Spleen (tissue), 13 donors: ENCODE measurements at places on chromosomes 5 and 9. TPM values are rescaled to one million over a fixed set of nuclear protein-coding genes. Genes with fewer than 3 reads are reported as not detected.
A peak's percentile ranks its signal among the peaks of the same experiment; 100 is the strongest.

DNA sequence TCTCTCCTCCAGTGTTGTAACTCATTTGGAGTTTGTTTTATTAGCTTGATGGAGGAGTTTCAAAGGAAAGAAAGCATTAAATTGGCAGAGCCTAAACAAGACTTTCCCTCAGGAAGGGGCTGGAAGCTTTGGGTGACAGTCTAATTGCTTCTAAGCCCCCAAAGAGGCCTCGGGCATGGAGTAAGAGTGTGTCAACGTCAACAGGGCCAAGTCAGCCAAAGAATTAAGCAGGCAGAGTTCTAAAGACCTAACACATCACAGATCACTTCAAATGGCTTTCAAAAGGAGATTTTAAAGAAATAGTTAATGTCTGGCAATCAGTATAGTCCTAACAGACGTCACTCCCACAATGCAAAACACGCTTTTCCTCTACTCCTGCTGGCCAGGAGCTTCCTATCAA lies 234.5 kb downstream of the EFNA5 start:
- H3K36me3 ChIP-seq: no peaks in the 10 kb centered on the region
- H3K27ac ChIP-seq: no peak overlapping the region
- DNase-seq: no peak
- no peaks in the 10 kb centered on the region for H3K27me3 ChIP-seq
- H3K4me3 ChIP-seq: no peak overlapping the region
- H3K4me1 ChIP-seq: no peaks in the 10 kb centered on the region

GRCh38 chr5:109866051-109866450 lies 176.3 kb downstream of the MAN2A1 start:
- DNase-seq: no peak
- H3K36me3 ChIP-seq: peaks cover 26% of the 10 kb centered on the region
- no peak overlapping the region for H3K27ac ChIP-seq
- peaks cover 6% of the 10 kb centered on the region for H3K4me1 ChIP-seq
- no peak overlapping the region for H3K4me3 ChIP-seq

GRCh38 chr9:40911647-40912046 lies 216.8 kb downstream of the FOXD4L6 start:
- no peaks in the 10 kb centered on the region for H3K4me1 ChIP-seq
- no peaks in the 10 kb centered on the region for H3K27me3 ChIP-seq
- no peaks in the 10 kb centered on the region for H3K36me3 ChIP-seq
- no peak overlapping the region for H3K4me3 ChIP-seq
- H3K27ac ChIP-seq: no peak overlapping the region

GRCh38 chr9:113289091-113289490 lies 13.6 kb downstream of the PRPF4 start:
- DNase-seq: no peak
- H3K4me3 ChIP-seq: no peak overlapping the region
- no peaks in the 10 kb centered on the region for H3K27me3 ChIP-seq
- no peaks in the 10 kb centered on the region for H3K4me1 ChIP-seq

KIF27 gene
- 9.1 TPM for total RNA-seq

KIAA1191 gene
- 86.6 TPM for total RNA-seq

DNA sequence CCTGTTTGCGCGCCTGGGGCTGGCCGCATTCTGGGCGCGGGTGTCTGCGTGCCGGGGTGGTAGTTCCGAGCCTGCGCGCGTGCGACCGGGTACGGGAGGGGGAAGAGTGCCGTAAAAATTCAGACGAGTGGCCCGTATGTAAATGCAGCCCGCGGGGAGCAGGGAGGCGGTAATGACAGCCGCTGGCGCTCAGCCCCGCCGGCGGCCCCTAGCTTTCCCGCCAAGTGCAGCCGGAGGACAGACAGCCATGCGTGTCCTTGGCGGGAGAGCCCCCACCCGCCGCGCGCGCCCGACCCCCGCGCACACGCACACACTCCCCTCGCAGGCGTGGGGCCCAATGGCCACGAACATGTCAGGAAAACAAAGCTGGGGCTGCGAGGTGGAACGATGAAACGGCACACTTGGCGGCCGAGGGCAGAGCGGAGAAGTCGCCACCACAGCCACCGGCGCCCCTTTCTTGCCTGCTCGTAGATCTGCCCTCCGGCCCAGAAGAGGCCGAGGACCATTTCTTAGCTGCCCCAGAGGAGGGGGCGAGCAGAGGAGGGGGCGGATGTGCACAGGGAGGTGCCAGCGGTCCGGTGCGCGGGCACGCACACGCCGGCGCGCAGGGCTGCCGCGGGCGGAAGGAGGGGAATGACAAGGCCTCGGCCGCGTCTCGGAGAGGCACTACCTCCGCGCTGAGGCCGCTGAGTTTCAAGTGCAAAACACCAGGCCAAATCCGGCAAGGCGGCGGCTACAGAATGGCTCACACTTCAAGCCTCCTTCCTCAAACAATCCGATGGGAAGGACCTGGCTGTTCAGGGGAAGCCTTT lies 208.4 kb downstream of the MEF2C start:
- no peaks in the 10 kb centered on the region for H3K36me3 ChIP-seq
- peak; percentile 84 for DNase-seq
- peaks cover 9% of the 10 kb centered on the region for H3K4me1 ChIP-seq

DNA sequence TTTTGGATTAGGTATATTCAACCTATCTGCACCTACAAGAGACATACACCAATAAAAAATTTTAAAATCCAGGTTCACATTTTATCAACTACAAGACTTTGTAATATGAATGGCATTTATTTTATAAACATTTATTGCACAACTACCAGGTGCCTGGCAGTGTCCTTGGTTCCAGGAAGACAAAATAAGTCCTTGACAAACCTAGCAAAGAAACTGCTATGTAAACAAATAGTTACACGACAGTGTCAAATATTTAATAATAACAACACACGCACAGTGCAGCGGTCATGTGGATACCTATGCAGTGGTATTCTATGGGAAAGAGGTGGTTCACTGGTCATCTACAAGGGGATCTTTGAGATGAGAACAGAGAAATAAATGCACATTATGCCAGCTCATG lies 120.7 kb downstream of the MYO10 start:
- no peak overlapping the region for H3K4me3 ChIP-seq
- DNase-seq: no peak
- H3K27ac ChIP-seq: peak overlapping the region; percentile 21
- H3K4me1 ChIP-seq: peaks cover 24% of the 10 kb centered on the region
- no peaks in the 10 kb centered on the region for H3K27me3 ChIP-seq

NUTM2F gene
- total RNA-seq: not detected

DNA sequence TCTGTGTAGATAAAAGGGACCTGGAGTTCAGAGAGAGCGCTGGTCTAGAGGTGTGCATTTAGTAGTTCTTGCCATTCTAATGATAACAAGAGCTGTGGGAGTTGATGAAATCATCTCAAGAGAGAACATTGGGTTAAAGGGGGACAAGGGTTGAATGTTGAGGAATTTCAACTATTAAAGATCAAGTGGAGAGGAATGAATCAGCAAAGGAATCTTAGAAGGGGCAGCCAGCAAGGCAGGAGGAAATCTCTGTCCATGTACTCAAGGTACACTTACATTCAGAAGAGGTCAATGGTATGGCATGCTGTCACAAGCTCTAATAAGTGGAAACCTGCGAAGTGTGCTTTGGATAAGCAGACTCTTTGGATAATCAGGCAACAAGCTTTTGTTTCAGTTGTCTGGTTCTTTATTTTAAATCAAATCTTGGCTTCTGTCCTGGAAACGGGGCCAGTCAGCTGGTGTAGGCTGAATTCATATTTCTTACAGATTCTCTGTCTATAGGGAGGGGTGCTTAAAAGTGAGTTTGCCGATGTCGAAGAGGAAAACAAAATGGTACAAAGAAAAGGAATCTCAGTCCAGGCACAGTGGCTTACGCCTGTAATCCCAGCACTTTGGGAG lies 320.5 kb upstream of the CD180 start:
- H3K4me3 ChIP-seq: no peak overlapping the region
- no peaks in the 10 kb centered on the region for H3K36me3 ChIP-seq
- no peak for DNase-seq
- H3K4me1 ChIP-seq: no peaks in the 10 kb centered on the region
- no peak overlapping the region for H3K27ac ChIP-seq
- no peaks in the 10 kb centered on the region for H3K27me3 ChIP-seq

DNA sequence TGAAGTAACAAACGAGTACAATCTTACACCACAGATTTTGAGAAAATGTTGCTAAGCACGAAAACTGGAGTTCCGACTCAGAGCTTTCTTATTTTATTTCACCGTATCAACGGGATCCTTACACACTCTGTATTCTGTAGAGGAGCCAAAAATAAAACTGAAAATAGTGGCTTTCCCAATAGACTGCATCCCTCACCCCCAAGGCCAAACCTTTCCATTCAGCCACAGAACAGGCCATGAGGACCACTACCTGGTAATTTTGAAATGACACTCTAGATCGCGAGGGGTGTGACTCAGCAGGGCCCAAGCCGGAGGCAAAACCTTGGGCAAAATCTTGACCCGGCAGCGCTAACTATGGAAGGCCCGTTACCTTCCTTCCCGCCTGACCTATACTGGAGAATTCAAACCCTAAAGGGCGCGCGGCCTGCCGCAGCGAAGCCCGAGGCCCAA lies 432 bp downstream of the HSPA9 start:
- peaks cover 52% of the 10 kb centered on the region for H3K4me1 ChIP-seq
- H3K27ac ChIP-seq: peak overlapping the region; percentile 99
- H3K27me3 ChIP-seq: no peaks in the 10 kb centered on the region
- DNase-seq: no peak
- peaks cover 38% of the 10 kb centered on the region for H3K36me3 ChIP-seq

GRCh38 chr5:96093890-96094381 lies 132.3 kb upstream of the ELL2 start:
- no peak overlapping the region for H3K27ac ChIP-seq
- DNase-seq: no peak
- no peak overlapping the region for H3K4me3 ChIP-seq
- H3K27me3 ChIP-seq: no peaks in the 10 kb centered on the region
- no peaks in the 10 kb centered on the region for H3K4me1 ChIP-seq

DNA sequence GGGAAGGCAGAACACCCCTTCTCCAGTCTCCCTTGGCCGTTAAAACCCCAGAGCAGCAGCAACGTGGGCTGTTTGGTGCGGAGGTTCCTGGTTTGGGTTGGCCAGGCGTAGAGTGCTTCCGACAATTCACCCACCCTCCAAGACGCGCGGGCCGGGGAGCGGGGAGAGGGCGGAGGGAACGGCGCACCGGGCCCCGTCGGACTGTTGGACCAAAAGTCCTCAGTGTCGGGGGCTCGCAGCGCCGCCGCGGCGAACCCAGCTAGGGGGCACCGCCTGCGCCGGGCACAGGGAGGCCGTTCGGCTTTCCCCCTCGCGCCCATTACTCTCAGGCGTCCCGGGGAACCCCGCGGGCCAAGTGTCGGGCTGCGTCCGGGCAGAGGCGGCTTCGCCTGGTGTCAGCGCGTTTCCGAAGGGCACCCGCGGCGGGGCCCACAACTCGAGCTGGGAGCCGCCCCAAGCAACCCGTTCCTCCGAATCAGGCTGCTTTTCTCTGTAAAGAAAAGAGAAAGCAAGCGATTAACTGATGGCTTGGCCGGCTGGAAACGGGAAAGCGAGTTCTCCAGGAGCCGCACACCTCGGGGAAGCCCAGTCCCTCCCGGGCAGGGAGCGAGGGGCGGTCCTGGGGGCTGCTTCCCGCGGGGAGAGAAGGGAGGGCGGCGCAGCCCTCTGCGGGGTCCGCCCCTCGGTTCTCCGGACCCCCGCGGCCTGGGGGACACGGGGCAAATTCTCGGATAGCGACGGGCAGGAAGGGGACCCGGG lies 145.5 kb downstream of the ERCC6L2 start:
- DNase-seq: peak; percentile 86
- H3K27ac ChIP-seq: peak overlapping the region; percentile 82
- H3K4me3 ChIP-seq: peak overlapping the region; percentile 69
- H3K4me1 ChIP-seq: peaks cover 46% of the 10 kb centered on the region
- H3K27me3 ChIP-seq: peaks cover 33% of the 10 kb centered on the region
- no peaks in the 10 kb centered on the region for H3K36me3 ChIP-seq

DNA sequence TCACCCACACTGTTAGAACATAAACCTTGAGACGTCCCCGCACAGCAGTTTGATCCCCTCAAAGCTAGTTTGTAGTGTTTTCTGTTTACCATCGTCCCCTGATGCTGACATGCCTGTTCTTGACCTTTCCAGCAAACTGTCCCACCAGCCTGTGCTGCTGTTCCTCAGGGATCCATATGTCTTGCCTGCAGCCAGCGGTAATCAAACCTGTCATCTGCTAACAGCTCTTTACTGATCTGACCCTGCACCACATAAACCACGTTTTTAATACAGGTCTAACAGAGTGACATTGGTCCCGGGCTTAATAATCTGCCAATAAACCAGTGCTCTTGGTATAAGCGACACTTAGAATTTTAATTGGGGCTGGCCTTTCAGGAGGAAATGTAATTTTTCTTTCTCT lies 34.7 kb downstream of the PPIC start:
- H3K4me3 ChIP-seq: no peak overlapping the region
- no peaks in the 10 kb centered on the region for H3K36me3 ChIP-seq
- H3K27me3 ChIP-seq: no peaks in the 10 kb centered on the region
- no peak for DNase-seq
- no peak overlapping the region for H3K27ac ChIP-seq

DNA sequence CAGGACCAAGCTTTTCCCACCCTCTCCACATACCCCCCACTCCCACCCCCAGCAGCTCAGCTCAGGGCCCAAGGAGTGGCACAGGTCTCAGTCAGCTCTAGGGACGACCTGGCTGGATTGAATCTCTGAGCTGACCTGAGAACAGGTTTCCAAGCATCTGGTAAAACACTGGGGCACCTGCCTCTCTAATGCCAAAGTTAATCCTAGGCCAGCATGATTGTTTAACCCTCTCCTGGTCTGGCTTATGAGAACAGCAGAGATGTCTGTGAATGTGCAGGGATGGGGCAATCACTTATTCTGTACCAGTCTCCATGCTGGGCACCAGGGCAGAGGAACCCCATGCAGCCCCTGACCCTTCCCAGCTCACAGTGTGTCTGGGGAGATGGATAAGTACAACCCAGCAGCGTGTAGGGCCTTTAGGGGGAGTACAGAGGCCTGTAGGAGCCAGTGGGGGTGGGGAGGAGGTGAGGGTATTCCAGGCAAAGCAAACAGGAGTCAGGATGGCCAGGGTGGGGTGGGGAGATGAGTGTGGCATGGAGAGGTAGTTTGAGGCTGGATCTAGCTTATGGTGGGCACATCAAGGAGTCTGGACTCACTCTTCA lies 678 bp upstream of the KIF12 start:
- no peak overlapping the region for H3K27ac ChIP-seq
- H3K4me1 ChIP-seq: peaks cover 32% of the 10 kb centered on the region
- H3K4me3 ChIP-seq: no peak overlapping the region
- no peaks in the 10 kb centered on the region for H3K36me3 ChIP-seq
- H3K27me3 ChIP-seq: peaks cover 6% of the 10 kb centered on the region

DOCK8 gene
- total RNA-seq: 172 TPM

- DNase-seq: no peak
- peaks cover 8% of the 10 kb centered on the region for H3K27me3 ChIP-seq
- H3K4me1 ChIP-seq: no peaks in the 10 kb centered on the region
- no peak overlapping the region for H3K4me3 ChIP-seq
- H3K27ac ChIP-seq: no peak overlapping the region
Observed at GRCh38 chr9:107246259-107247254, 36.5 kb upstream of the RAD23B start.

GRCh38 chr5:5353681-5354080 lies 68.8 kb upstream of the ICE1 start:
- no peak for DNase-seq
- no peak overlapping the region for H3K27ac ChIP-seq
- H3K36me3 ChIP-seq: no peaks in the 10 kb centered on the region
- H3K4me3 ChIP-seq: no peak overlapping the region

NOL8 gene
- total RNA-seq: 40.4 TPM

- H3K4me3 ChIP-seq: no peak overlapping the region
- H3K27me3 ChIP-seq: no peaks in the 10 kb centered on the region
- no peaks in the 10 kb centered on the region for H3K4me1 ChIP-seq
- H3K27ac ChIP-seq: no peak overlapping the region
Observed at GRCh38 chr5:1998716-1999317, 116.1 kb upstream of the IRX4 start.

- H3K27ac ChIP-seq: no peak overlapping the region
- no peaks in the 10 kb centered on the region for H3K36me3 ChIP-seq
- H3K4me1 ChIP-seq: no peaks in the 10 kb centered on the region
- no peak for DNase-seq
Observed at GRCh38 chr9:72635197-72635596, 113.8 kb downstream of the TMC1 start.

ZBED3 gene
- total RNA-seq: 5.4 TPM
